ENCODE measurements at places on chromosomes 12 and 14. TPM values are rescaled to one million over a fixed set of nuclear protein-coding genes. Genes with fewer than 3 reads are reported as not detected.

DNA sequence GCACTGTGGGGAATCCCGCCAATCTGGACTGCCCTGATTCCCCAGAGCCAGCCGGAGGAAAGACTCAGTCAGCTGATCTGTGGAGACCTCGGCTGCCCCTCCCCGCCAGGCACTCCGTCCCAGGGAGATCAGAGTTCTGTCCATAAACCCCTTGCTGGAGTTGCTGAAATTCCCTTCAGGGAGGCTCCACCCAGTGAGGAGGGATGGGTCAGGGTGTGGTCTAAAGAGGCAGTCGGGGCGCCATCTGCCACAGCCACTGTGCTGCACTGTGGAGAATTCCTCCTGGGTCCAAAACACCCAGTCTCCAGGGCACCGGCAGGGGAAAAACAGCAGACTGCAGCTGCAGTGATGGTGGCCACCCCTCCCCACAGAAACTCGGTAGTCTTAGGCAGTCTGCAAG, 1922.3 kb upstream of the FLRT2 start:
- DNase-seq, result no peak

GRCh38 chr14:51603495-51603894, 48.2 kb upstream of the FRMD6 start:
- no peak for DNase-seq

DNA sequence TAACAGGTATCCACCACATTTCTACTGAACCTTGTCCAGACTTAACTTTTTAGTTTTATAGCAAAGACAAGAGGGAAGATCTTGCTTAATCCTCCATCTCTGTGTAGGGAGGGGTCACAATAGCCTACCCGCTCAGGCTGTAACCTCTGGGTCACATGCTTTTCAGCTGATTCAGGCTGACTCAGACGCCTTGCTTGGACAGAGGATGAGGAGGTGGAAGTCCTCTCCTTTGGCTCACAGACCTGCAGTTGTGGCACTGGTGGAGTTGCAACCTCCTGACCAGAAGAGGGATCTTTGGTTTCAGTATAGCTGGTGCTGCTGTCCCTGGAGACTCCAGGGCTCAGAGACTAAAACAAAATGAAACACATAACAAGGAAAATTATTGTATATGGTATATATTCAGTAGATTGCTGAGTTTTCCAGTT, 16.2 kb downstream of the ACIN1 start:
- no peak for DNase-seq

GRCh38 chr12:47808574-47809365, 10.9 kb downstream of the HDAC7 start:
- no peak for DNase-seq

- DNase-seq, result no peak
These were observed 46.0 kb upstream of the TRAF3 start for GRCh38 chr14:102731101-102731870.

DNA sequence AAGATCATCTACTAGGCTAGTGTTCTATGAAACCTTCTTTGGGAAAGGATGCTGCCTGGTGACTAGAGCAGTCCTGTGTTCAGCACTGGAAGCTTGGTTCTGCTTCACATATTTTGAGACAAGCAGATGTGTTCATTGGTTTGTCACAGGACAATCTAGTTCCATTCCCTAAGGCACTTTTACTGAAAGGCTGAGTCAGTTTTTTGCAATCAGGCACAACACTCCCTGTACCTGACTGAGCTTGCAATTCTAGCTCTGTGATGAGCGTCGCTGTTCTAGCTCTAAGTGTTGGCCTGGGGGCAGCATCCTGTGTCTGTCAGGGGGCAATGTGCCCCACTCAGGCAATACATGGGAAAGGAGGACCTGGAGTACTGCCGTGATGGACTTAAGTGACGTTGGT, 144.4 kb downstream of the CAND1 start:
- no peak for DNase-seq

- no peak for DNase-seq
These were observed 270.8 kb downstream of the FOXG1 start for GRCh38 chr14:29037411-29037810.

DNA sequence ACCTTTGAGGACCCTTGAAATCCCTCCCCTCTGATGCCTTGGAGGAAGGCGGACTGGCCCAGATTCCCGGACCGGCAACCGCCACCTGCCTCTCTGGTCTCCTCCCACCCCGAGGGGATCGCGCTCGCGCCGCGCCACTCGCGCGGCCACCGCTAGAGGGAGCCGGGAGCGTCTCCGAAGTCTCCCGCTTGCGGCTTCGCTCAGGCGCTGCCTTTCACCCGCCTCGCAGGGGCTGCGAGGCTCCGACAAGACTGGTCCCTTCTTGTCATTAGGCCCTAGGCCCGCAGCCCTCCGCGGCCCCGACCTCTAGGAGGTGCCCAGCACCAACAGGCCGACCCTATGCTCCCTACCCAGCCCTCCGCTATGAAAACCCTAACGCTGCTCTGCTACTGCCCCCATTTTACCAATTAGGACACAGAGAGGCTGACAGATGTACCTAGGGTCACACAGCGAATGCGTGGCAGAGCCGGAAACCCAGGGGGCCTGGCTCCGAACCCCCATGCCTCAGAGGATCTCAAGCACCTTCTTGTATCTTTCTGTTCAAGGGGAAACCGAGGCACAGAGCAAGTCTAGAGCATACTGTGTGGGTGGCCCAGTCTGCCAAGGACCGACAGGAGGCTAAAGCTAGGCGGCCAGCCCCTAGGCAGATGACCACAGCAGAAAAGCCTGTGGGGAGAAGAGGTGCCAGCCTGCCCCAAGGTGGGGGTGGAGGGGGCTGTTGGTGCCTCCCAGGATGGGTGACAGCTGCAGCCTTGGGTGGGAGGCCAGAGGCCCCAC, 21.4 kb upstream of the VSX2 start:
- DNase-seq, result peak; percentile 83

DNA sequence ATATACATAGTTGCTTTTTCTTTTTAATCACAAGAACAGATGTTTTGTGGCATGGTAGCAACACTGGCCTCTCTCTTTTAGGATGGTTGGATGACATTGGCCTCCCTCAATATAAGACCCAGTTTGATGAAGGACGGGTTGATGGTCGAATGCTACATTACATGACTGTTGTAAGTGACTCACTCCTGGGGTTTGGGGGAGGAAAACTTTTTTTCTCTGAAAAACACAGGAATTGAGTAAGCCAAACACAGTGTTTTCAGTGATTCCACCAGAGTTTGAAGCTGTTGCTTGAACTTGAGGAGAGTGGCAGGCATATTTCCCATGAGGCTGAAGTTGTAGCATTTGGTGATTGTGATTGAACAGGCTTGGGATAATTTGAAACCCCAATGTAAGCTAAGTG, 13.7 kb upstream of the REP15 start:
- no peak for DNase-seq

DNA sequence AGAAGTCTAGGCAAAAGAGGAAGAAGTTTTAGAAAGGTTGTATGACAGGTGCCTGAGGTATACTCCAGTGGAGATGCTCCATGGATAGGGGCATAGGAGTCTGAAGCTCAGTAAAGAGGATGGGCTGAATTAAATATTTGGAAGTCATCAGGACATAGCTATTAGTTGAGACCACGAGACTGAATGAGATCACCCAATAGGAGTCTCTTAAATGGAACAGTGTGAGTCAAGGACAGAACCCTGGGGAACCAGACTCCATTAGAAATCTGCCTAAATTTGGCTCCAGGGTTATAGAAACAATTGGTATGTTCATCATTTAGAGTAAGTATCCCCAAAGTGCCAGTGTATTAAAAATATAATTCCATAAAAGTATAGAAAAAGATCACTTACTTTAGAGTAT, 172.6 kb downstream of the PRKCH start:
- DNase-seq, result no peak

- DNase-seq, result no peak
These were observed 235.3 kb downstream of the PLCZ1 start for GRCh38 chr12:18502422-18502968.

GRCh38 chr14:25537846-25538455, 488.0 kb upstream of the STXBP6 start:
- DNase-seq, result peak; percentile 27

DNA sequence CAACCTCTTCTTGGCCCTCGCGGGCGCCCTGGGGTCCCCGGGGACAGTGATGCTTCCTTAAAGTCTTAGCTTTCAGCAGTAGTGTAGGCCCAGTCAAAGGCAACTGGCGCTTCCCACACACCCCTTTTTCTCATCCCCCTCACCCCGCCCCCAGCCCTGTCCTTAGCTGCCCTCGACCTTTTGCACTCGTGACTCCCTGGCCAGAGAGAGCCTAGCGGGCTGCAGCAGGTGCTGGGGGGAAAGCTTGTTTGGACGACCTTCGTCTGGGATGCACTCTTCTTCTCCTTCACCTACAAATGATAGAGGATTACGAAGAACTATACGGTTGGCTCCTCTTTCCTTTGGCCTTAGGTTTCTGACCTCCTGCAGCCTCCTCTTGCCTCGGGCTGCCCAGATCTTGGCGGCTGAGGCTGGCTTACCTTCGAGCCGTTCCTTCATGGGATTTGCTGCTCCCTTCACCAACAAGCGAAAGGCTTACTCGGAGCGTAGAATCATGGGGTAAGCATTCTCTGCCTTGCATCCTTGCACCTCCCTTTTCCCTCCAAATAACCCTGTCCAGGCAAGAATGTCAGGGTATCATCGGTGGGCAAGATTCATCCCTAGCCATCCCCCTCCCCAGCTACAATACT, 815 bp downstream of the COQ10A start:
- DNase-seq, result no peak

DNA sequence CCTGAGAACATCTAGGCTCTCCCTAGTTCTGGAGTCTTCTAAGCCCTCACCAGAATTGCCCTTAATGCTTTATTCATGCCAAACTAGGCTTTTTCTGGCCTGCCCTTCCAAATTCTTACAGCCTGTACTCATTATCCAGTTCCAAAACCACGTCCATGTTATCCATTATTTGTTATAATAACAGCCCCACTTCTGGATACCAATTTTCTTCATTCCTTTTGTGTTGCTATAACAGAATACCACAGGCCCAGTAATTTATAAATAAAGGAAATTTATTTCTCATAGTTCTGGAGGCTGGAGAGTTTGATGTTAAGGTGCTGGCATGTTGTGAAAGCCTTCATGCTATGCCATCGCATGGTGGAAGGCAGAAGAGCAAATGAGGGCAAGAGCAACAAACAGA, 68.0 kb upstream of the AMIGO2 start:
- DNase-seq, result no peak

MYRFL gene
- 0.93 TPM for total RNA-seq

KRT7 gene
- 18.2 TPM for total RNA-seq

JKAMP gene
- 55.2 TPM for total RNA-seq

FBXO21 gene
- total RNA-seq, result 63.3 TPM

NOS1 gene
- 0.49 TPM for total RNA-seq

PAX9 gene
- total RNA-seq, result 0.77 TPM

SERPINA5 gene
- total RNA-seq, result 37.7 TPM
